Breast epithelium (tissue), 4 donors: ENCODE measurements at places on chromosomes 3 and 15.

GRCh38 chr3:108322352-108322751 lies 26.0 kb downstream of the HHLA2 start:
- no peak for DNase-seq

DNA sequence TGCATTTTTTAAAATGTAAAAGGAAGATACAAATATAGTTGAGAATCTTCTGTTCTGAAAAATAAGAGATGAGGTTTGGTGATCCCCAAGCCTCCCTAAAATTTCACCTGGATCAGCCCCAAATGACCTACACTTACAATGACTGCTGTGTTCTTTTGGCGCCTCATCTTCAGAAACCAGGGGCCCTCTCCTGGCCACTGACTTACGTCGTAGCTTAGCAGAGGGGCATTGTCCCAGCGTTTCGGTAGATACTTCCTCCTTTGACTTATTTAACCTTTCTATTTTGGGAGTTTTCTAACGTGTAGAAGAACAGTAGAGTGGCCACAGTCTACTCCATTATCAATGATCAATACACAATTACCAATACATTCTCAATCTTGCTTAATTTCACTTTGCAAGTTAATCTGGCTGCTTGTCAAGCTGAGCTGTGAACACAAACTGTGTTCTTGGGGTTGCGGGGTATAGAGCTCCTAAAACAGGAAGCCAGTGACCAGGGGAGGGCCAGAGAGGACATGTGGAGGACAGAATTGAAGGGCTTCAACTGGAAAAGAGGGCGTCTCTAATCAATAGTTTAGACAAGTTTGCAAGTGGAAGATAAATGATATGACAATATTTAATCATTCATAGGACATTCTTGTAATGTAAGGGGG lies 419.5 kb downstream of the LPP start:
- no peak for DNase-seq

DNA sequence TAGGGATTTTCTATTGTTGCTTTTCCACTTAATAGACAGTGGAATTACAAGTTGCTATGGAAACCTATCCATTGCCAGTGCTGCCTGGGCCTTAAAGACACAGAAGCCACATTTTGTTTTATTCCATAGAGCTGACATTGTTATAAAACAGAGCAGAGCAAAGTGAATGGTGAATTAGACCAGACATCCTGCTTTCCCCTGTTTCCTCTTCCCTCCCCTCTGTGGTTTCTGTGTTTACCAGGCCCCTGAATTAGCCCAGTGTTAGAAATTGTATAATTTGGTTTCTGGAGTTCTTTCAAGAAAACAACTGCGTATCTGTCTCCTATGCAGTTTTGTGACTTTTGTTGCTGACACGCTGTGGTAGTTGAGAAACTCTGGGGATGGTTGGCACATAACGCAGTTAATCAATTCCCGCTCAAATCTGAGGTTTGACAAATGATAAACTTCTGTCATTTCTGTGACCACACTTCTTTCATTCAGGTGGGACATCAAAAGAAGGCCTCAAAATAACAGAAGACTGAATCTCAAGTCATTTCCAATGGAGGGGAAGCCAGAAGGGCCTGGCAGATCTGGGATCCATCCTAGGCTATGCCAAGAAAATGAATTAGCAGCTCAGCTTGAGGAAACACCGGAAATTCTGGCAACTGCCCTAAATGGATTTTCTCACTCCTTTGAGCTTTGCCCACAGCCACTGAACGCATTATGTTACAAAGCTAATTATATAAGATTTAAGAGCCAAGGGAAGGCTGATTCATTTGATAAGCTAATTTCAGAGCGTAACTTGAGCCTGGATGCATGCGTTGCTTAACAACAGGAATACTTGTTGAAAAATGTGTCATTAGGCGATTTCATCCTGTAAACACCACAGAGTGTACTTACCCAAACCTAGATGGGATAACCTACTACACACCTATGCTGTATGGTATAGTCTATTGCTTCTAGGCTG lies 46.9 kb downstream of the NR1D2 start:
- no peak for DNase-seq

- DNase-seq, result no peak
Measured at GRCh38 chr3:10192953-10193691, 28.4 kb downstream of the IRAK2 start.

- no peak for DNase-seq
Measured at GRCh38 chr3:111534701-111535100, 7.3 kb upstream of the CD96 start.
